ENCODE measurements at places on chromosomes 2 and 18.

DNA sequence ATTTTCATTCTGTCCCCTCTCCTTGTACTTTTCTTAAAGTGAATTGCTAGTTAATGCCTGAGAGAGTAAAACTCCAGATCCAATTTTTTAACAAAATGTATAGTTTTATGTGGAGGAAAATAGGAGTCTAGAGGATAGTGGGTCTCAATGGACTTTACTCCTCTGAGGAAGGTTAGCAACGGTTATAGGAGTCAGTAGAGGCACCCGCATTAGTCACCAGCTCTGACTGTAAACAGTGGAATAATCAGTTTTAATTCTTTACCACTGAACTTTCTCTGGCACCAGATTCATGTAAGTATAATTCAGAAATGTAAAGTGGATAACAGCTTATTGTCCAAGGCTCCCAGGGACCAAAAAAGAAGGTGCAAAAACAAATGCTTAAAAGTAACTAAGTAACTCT, 38.7 kb upstream of the HNMT start:
- no peak for DNase-seq

- DNase-seq: no peak
Measured at GRCh38 chr2:102229141-102229769, 42.4 kb downstream of the IL1RL2 start.

- no peak for DNase-seq
Measured at GRCh38 chr2:162196638-162197037, 44.6 kb upstream of the GCG start.

DNA sequence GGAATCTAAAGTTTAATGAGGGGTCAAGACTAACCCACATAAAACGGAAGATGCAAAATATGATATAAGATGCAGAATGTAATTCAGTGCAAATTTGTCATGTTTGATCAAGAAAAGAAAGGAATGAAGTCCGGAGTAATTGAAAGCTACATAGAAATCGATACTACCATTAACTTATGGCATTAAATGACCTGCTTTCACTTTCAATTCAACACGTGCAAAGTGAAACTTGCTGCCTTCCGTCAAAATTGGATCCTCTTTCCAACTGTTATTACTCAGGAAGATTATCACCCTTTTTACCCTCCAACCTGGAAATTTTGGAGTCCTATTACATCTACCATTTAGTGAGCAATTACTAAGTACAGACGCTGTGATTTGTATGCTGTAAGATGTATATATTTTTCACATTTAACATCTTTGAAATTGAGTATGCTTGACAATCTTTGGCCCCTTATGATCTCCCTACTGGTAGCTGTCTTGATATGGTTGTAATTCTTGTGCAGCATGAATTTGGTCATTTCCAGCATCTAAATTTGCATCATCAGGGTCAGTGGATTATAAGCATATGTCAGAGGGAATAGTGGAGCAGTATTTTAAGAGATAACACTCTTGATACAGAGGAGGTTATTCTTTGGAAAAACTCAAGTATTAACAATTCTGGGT, 18.6 kb downstream of the UNC80 start:
- no peak for DNase-seq

DNA sequence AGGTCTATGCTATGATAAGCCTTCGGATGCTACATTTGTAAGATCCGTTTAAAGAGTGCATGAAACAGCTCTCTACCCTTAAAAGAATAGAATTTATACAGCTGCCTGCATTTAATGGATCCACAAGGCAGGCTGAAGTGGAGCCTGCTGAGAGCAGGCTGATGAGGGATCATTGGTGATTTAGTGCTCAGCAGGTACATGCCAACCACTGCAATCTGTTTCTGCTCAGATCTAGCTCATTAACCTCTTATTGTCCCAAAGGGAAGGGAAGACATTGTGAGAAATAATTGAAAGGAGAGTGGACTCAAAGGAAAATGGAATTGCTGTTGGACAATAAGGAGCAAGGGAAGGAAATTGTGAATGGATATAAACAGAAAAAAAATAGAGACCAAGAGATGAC, 822.6 kb downstream of the TRIB2 start:
- DNase-seq: no peak

GRCh38 chr2:201656102-201656501, 12.8 kb upstream of the TMEM237 start:
- no peak for DNase-seq

GRCh38 chr2:20541294-20541640, 94.4 kb downstream of the RHOB start:
- no peak for DNase-seq

GRCh38 chr2:47357483-47357882, 45.5 kb upstream of the MSH2 start:
- DNase-seq: no peak

- DNase-seq: no peak
Measured at GRCh38 chr2:20567159-20567925, 83.6 kb downstream of the HS1BP3 start.

GRCh38 chr2:234951664-234952269, at the start of gene SH3BP4:
Gene SH3BP4, plus strand, starts transcription at chr2:234952017. Its CDS starts 82,986 bp downstream, at chr2:235035003.
- DNase-seq: no peak

- no peak for DNase-seq
Measured at GRCh38 chr2:46157072-46157965, 139.9 kb upstream of the EPAS1 start.

DNA sequence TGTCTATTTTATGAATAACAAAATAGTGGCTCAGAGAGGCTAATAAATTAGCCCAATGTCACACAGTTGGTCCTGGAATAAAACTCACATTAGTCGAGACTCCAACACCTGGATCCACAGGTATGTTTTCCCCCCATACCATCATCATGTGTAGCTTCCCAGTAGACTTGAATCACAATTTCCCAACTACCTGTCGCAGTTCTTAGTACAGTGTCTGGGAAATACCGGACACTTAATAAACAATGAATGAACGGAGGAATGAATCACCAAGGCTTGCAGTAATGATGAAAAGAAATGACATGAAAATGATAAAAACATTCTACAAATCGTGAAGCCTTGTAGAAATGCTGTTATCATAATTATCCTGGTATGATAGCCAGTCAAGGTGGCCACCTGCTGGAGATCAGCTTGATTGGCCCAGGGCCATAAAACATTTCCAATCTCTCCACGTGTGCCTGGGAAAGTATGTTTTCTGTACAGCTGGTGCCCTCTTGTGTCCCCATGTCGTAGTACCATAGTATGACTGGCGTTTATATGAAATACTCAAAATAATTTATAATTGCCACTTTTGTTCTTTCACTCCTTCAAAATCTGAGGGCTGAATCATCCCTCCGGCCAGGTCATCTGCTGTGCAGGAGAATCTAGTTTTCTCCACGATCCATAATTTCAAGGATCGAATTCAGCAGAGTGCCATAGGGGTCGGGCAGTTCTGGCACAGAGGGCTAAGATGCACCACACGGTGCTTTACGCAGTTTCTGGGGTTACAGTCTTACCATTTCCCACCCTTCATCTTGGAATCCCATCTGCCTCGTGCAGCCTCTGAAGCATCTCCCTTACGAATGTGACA, 95.4 kb downstream of the LAMA1 start:
- no peak for DNase-seq

DNA sequence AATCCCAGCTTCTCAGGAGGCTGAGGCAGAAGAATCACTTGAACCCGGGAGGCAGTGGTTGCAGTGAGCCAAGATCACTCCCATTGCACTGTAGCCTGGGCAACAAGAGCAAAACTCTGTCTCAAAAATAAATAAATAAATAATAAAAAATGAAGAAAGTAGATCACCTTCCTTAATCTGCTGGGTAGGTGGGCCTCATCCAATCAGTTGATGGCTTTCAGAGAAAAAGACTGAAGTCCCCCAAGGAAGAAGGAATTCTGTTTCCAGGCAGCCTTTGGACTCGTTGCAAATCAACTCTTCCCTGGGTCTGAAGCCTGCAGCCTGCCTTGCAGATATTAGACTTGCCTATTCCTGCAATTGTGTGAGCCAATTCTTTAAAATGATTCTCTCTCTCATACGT, 136.5 kb downstream of the TFCP2L1 start:
- no peak for DNase-seq

DNA sequence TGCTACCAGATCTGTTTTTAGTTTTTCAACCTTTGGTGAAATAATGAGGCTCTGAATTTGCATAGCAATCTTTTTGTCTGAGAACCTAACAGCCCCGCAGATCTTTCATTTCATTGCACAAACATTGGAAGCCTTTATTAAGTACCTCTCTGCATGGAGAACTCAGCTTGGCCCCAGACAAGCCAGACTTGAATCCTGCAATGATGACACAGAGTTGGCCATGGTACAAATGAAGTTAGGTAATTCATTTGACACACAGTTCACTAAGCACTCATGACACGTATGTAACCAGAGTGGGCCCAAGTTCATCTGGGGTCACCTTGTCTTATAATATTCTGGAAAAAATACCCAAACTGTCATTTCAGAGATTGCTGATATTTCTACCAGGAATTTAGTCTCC, 439.1 kb upstream of the ID2 start:
- DNase-seq: no peak

- no peak for DNase-seq
Measured at GRCh38 chr18:12291161-12291560, 16.9 kb upstream of the TUBB6 start.

- DNase-seq: no peak
Measured at GRCh38 chr2:128505575-128506526, 187.2 kb upstream of the HS6ST1 start.

- no peak for DNase-seq
Measured at GRCh38 chr18:9081940-9082339, 20.6 kb upstream of the NDUFV2 start.

DNA sequence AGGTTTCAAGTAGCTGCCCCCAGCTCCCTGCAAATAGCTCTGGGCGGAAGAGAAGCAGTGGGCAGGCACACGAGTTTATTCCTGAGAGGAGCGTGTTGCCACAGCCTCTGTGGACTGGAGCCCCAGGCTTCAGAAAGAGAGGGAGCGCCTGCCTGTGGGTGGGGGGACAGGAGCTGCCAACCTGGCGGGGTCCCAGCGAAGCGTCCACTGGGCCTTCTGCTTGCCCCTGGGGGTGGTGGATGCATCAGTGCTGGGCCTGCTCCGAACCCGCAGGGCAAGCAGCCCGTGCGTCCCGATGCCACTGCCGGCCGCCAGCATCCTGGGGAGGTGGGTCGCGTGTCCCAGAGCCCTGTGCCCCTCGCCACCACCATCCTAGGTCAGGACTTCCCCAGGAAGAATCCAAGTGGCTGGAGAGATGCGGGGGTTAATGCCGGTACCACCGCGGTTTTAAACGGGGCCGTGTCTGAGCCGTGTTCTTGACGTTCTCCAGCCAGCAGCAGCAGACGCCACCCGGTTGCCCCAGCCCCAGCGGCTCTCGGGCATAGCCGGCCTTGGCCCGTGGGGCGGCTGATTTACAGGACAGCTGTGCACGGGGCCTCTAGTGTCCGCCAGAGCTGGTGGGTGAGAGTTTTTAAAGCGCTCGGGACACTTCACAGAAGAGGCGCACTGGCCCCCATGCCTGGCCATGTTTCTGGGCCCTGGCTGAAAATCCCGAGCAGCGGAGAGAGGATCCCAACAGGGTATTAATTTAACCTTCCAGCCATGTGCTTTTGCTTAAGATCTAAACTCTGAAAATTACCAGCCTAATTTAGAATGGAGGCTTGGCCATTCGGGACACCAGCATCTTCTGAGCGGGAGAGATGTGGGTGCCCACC, 84.7 kb downstream of the NFATC1 start:
- no peak for DNase-seq

- no peak for DNase-seq
Measured at GRCh38 chr2:168194784-168195522, 52.4 kb downstream of the STK39 start.

- DNase-seq: no peak
Measured at GRCh38 chr2:130832296-130832940, 4.3 kb upstream of the ARHGEF4 start.

DNA sequence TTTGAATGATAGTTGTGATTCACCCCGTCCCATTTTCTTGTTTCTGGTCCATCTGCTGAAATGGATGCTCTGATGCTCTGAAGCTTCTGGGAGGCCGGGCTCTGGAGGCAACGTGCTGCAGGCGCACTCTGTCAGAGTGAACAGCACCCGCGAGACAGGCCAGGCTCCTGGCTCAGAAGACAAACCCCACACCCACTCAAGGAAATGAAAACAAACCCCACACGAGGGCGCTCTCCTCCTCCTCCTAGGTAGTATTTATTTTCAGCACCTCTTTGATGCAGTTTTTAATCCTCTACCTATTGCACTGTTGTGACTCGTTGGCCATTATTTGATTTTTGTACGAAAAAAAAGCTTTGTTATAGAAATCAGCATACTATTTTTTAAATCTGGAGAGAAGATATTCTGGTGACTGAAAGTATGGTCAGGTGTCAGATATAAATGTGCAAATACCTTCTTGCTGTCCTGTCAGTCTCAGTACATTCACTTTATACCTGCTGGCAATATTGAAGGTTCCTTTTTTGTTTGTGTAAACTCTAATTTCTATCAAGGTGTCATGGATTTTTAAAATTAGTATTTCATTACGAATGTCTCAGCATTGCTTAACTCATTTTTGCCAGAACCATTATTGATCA, 10.3 kb upstream of the CHST10 start:
- peak; percentile 32 for DNase-seq

GRCh38 chr18:74064510-74064909, 83.1 kb downstream of the FBXO15 start:
- DNase-seq: no peak

DNA sequence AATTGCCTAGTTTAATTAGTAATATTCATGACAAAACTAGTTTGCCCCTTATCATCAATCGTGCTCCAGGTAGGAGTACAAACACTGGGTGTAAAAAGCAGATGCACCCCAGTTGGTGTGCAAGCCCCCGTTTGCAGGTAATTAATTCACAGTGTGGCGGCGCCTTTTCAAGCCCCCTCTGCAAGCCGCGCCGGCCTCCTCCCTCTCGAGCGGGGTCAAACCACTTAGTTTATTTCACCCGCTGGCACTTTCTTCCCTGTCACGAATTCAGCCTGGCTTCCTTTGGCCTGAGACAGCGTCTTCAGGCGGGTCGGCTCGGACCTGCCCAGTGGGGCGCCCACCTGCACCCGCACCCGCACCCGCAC, 64.7 kb upstream of the MAPRE2 start:
- no peak for DNase-seq

DNA sequence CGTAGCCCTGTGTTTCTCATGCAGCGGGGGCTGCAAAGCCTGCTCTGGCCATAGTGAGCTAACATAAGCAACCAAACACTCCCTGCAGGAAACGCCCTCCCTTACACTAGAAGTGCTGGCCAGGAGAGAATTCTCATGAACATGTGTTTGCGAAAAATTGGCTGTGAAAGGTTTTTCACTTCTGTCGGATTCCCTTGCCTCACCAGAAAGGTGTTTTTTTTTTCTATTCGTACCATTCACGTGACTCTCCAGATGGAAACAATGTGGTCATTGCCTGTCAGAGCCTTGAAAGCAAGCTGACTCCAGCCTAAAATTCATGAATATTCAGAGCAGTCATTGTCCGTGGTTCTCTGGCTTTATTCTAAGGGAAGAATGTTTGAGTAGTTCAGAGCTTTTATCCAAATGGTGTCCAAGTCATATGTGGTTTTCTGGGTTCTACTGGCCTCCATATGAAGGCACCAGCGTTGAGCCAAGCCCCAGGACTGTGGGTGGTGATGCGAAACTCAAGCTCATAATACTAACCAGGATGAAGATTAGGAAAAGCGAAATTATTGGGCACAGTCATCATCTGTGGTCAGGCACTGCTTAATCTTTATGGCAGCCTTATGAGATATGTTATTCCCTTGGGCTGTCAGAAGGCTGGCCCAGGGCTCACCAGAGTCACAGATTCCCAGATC, 236.4 kb downstream of the ALPK2 start:
- no peak for DNase-seq
